ENCODE measurements at places on chromosomes 4 and X.
A peak's percentile ranks its signal among the peaks of the same experiment; 100 is the strongest.

GRCh38 chrX:71082822-71083221, 12.8 kb upstream of the FOXO4 start:
- no peak for DNase-seq

- DNase-seq, result peak; percentile 84
Measured at GRCh38 chr4:173494013-173494970, 35.7 kb downstream of the HAND2 start.

- no peak for DNase-seq
Measured at GRCh38 chr4:48899950-48900349, 6.6 kb downstream of the OCIAD2 start.

GRCh38 chr4:51895158-51895557, 52.2 kb downstream of the DCUN1D4 start:
- DNase-seq, result no peak

GRCh38 chr4:16264798-16265197, 38.5 kb upstream of the TAPT1 start:
- peak; percentile 65 for DNase-seq

All from CD4-positive, alpha-beta T cell (primary cell).